ENCODE measurements at places on chromosomes 5 and 9.

DNA sequence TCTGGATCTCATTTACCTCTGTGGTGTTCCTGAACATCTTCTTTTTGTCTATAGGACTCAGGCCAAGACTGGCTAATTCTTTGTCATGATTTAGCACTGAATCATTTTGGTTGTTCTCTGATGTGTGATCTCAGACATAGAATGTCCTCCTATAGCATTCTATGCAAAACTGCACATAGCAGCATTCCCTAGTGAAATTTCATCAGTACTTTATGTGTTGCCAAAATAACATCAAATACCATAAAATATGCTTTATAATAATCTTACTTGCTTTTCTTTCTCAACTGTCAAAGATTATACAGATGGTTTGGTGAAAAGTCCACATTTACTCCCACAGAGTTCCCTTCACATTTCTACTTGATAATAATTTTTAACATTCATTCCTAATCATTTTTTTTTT is 115.7 kb upstream of the MPDZ start:
- DNase-seq = no peak

DNA sequence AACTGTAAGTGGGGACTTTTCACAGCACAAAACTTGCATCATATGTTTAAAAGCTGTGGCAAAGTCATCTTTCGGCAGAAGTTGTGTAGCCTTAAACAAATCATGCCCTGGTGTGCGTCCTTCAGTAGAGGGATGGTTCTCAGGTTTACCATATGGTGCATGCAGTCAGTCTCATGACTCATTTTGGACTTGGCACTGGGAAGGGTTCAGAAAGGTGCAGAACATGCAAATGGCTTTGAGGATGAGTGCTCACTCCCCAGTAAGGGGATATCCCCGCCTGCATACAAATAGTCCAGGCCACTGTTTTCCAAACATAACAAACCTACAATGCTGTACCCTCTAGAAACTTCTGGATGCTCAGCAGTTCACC is 260.3 kb downstream of the NDUFS4 start:
- DNase-seq = no peak

- no peak for DNase-seq
Observed at GRCh38 chr5:30831123-30831522, 362.4 kb upstream of the CDH6 start.

GRCh38 chr9:37928552-37929430 is 24.9 kb upstream of the SLC25A51 start:
- DNase-seq = no peak

- DNase-seq = no peak
Observed at GRCh38 chr5:151063142-151063989, 17.5 kb downstream of the TNIP1 start.

DNA sequence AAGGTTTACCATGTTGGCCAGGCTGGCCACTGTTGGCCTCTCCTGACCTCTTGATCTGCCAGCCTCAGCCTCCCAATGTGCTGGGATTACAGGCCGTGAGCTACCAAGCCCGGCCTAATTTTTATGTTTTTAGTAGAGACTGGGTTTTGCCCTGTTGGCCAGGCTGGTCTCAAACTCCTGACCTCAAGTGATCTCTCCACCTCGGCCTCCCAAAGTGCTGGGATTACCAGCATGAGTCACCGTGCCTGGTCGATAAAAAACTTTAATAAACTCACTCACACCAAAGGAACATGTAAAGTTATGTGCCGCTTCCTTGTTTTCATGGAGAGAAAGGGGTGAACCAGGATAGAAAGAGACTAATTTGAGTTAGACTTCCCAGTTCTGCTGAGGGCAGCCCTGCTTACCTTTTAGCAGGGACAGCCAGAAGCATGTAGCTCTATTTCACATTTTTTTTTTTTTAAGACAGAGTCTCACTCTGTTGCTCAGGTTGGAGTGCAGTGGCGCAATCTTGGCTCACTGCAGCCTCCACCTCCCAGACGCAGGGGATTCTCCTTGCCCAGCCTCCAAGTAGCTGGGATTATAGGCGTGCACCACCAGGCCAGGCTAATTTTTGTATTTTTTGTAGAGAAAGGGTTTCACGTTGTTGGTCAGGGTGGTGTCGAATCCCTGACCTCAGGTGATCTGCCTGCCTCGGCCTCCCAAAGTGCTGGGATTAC is 11.4 kb upstream of the HAUS6 start:
- DNase-seq = no peak

DNA sequence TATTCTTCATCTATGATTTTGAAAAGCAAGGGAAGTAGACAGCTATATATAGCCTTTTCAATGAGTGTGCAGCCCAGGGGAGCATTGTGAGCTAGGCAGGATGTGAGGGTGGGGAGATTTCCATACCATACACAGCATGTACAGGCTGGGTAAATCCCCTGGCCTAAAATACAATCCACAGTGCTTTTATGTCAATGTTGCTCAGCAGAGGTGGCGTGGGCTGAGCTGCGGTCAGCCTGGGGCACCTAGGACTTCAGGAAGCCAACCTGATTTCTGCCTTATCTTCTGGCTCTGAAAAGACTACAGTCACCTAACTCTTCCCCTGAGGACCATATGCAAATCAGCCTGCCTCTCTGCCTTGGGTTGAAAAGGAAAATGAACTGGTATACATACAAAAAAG is 6.3 kb upstream of the GARIN3 start:
- DNase-seq = peak; percentile 82

GRCh38 chr5:143134269-143134668 is 269.2 kb downstream of the NR3C1 start:
- no peak for DNase-seq

DNA sequence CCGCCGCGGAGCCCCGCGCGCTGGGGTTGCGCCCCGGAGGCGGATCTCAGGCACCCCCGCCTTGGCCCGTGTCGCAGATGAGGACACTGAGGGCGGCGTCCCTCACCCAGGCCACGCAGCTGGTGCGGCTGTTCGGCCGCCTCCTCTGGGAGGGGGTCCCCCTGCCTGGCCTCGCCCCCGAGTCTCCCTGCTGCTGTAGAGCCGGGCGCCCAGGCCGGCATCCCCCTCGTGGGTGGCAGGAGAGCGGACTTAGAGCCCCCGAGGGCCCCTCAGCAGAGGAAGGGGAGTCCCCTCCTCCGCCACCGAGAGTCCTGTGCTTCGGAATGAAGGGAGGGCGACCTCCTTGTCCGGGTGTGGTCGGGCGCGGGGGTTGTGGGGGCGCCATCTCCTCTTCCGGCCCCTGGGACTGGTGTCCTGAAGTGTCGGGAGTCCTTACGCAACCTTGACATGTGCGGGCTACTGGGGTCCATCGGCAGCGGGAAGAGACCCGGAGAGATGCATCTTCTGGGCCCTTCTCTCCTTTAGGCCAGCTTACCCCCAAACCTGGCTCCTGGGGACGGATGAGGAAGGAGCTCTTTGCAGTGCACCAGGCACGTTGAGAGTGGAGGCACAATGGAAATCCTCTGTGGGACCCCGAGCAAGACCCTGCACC is 11.7 kb upstream of the EXOSC2 start:
- peak; percentile 52 for DNase-seq

DNA sequence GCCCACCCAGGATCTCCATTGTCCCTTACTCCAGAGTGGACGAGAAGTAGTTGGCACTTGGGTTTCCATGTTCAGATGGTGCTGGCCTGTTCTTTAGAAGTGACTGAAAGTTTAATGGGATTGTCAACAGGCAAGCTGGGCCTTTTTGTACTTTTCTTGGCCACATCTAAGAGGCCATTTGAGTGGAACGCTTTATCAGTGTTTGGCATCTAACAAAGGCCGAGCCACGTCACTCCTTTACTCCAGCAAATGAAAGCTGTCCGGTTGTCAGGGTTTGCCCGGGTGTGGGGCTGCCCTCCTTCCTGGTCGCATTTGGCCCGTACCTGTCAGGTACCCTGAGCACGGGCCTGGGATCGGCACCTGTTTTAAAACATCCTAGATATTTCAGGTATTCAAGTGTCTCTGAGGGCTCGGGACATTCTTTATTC is 71.5 kb downstream of the RCL1 start:
- no peak for DNase-seq

DNA sequence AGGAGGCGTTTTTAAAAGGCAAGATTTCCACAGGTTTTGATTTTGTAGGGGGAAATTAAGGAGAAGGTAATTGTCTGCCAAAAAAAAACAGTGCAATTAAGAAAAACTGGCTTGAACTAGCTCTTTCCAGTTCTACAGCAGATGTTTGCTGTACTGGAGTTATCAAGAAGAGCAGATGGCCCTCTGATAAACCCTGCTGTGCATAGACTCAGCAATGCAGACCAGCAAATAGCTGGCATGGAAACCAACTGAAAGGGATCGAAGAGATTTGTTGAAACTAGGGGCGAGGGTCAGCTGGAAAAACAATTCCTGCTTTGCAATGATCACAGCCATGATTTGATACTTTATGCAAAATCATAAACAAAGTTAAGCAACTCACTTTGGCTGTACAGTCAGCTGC is 17.8 kb upstream of the BHMT start:
- no peak for DNase-seq

GRCh38 chr5:54570916-54571315 is 53.4 kb downstream of the SNX18 start:
- no peak for DNase-seq

DNA sequence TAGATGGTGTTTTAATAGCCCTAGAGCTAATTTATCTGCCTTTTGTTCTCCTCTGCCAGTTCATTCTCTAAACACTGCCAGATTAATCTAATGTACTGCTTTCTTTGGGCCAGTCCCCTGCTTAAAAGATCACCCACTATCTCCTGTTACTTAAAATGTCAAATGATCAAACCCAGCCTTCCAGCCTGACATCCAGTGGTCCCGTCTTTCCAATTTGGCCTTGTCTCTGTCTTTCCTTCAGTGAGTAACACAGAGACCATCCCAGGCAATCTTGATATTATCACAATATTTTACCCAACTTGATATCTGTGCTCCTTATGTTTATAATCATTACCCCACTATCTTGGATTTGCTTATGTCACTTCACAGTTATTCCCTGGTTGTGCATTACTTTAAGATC is 12.0 kb downstream of the PRR16 start:
- no peak for DNase-seq

GRCh38 chr9:120767451-120767850 is 25.8 kb downstream of the FBXW2 start:
- no peak for DNase-seq

DNA sequence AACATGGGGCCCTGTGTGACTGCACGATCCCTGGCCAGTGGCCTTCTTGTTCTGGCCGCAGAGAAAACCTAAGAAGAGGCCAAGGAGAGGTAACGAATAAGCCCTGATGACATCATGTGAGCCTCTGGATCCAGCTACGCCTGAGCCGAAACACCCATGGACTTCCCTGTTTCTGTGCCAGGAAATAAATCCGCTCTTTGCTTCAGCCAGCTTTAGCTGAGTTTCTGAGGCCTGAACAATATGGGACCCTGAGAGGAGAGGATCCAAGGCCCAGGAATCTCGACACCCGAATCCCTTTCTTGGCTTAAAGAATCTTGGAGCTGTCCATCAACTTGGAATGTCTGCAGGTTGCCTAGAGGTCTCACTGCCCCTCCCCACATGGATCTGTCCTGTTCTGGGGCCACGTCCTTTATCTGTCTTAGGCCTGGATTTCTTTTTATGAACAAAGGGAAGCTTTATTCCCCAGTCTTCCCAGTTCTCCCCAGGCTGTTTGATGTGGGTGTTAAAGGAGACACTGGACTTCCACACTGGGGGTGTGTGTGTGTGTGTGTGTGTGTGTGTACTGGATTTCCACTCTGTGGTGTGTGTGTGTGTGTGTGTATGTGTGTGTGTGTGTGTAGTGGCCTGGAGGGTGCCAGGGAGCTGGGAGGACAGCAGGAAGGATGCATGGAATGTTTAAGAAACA is 13.7 kb downstream of the IER5L start:
- no peak for DNase-seq

- DNase-seq = no peak
Observed at GRCh38 chr5:35828082-35828598, 28.6 kb upstream of the IL7R start.

- no peak for DNase-seq
Observed at GRCh38 chr5:159817262-159818029, 98.8 kb upstream of the ADRA1B start.

DNA sequence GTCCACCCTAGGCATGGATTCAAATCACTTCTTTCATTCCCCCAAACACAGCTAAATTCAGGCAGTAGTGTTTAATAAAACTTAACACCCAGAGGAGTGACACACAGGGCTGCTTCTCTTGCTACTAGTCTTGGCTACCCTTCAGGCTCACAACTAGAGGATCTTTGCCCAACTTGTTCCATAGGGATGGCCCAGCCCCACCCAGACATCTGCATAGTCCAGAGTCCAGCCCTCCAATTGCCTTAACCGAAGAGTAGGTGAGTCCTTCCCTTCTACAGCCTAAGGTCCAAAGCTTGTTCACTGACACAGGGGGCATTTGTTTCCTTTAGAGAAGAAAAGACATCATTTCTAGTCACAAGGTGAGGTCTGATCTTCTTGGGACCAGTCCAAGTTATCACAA is 15.2 kb upstream of the RXFP3 start:
- no peak for DNase-seq

DNA sequence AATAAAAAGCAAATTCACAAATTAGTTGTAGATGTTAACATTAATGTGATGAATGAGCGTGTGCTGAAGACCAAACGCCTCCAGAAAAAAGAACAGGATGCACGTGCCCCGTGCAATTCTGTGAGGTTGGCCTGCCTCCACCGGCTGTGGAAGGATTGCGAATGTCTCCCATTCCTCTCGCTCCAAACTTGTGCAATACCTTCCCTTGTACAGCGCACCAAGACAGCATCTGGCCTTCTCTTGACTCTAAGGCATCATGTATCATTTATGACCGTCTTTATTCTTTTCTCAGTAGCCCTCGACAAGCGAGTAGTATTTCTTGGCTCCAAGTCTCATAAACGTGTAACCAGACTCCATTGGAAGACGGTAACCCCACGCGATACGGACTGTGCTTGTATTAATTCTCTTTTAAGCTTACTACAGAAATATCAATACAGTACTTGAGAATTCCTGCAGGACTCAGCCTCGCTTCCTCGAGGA is 1.5 kb upstream of the TESK1 start:
- no peak for DNase-seq

DNA sequence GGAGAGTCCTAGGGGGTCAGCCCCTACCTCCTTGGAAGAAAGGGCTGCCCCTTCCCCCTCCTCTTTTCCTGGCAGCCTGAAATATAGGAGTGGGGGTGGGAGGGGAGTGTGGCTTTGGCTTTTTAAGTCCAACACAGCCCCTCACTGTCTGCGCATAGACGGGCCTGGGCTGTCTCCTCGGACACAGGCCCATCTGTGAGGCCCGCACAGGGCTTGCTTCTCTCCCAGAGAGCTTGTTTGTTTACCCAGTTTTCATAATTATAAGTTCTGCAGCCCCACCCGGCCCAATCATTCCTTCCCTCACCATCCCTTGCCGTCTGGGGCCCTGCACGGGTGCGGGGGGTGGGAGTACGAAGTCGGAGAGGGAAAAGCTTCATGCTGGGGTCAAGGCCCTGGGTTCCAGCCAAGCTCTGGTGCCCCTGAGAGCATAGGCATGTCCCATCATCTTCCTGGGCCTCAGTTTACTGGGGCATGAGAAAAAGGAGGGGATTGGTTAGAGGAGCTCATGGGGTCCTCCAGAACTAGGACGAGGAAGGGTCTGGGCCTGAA is 54.0 kb upstream of the STXBP1 start:
- DNase-seq = no peak

DNA sequence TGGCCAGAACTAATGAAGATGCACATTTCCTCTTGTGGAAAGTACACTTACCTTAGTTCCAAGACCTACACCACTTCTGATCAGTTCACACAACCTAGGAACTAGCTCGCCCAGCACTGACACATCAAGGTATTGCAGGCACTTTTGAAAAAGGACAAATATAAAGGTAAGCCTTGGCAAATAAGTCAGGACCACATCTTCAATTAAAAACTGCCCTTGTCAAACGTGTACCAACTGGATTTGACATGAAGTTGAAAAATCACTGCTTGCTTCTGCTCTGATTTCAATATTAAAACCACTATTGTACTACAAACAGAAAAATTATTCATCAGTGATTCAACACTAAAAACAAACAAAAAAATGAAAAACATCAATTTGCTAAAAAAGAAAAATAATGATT is 45.0 kb upstream of the OR2K2 start:
- no peak for DNase-seq

Data from GM06990 (cell line).